Mesenteric fat pad (tissue), 1 donor: ENCODE measurements at places on chromosomes 11 and 22. TPM values are rescaled to one million over a fixed set of nuclear protein-coding genes. Genes with fewer than 3 reads are reported as not detected.

The OR6T1 gene
- not detected for total RNA-seq

The SAA2 gene
- total RNA-seq, result 700 TPM

The COMMD9 gene
- 77.8 TPM for total RNA-seq

The GGTLC2 gene
- total RNA-seq, result not detected

DNA sequence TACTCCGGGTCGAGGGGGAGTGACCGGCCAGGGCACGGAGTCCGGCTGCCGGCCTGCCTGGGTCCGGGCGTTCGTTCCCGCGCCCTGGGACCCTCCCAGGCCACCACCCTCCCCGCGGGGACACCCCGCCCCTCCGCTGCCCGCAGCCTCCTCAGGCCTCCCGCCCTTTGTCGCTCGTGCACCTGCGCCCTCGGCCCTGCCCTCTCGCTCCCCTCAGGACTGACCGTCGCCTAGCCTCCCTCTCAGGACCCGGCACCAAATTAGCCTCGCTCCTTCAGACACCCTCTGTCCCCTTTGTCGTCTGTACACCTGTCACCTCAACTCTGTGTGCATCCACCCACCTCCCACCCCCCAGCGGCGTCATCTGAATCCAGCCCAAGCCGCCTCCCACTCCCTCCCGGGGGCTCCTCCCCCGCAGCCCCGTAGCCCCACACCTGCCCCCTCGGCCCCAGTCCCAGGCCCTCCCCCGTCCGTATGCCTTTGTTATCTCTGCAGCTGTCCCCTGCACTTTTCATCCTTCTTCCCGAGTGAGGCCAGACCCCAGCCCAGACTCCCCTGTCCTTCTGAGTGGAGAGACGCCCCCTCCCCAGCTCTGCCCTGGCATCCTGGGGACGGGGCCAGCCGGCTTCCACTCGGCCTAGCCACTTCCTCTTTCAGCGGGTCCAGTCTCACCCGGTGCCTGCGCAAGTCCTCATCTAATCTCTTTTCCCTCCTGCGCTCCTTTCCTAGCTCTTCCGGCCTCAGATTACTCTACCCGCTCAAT, 643 bp downstream of the TIGD3 start:
- no peak for DNase-seq

- DNase-seq, result no peak
These were observed 338.4 kb downstream of the MN1 start for GRCh38 chr22:27463121-27463660.

DNA sequence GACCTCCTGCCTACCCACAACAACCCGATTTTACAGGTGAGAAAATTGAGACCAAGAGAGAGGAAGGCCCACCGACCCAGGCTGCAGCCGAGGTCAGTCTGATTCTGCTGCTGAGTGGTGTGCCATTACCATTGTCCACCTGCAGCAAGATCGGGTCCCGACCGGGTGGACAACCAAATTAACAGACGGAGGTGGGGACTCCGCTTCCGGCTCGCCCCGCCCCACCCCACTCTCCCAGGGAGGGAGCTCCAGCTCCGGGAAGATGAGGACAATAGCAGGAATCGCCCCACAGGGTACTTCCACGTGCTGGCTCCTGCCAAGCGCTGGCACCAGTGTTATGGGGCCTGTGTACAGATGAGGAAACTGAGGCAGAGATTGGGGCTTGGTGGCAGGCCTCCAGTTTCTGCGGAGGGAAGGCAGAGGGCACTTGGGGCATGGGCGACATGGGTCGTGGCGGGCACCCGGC, 425 bp upstream of the KDELR3 start:
- peak; percentile 88 for DNase-seq
